ENCODE measurements at places on chromosomes 3 and 15.

- no peak for DNase-seq
Observed at GRCh38 chr3:108334701-108335100, 38.4 kb downstream of the HHLA2 start.

- no peak for DNase-seq
Observed at GRCh38 chr3:121834157-121834670, 646 bp downstream of the IQCB1 start.

- no peak for DNase-seq
Observed at GRCh38 chr15:66997212-66997611, 68.2 kb upstream of the SMAD3 start.

- no peak for DNase-seq
Observed at GRCh38 chr3:20405744-20406143, 219.7 kb upstream of the SGO1 start.

GRCh38 chr15:69531665-69532027 is 79.0 kb downstream of the RPLP1 start:
- DNase-seq, result no peak

- DNase-seq, result no peak
Observed at GRCh38 chr3:68186733-68187132, 532.3 kb upstream of the SUCLG2 start.

GRCh38 chr3:100463002-100463401 is 29.4 kb upstream of the TMEM45A start:
- peak; percentile 21 for DNase-seq

All from GM12864 (cell line).